ENCODE measurements at places on chromosomes 4 and X. TPM values are rescaled to one million over a fixed set of nuclear protein-coding genes. Genes with fewer than 3 reads are reported as not detected.

DNA sequence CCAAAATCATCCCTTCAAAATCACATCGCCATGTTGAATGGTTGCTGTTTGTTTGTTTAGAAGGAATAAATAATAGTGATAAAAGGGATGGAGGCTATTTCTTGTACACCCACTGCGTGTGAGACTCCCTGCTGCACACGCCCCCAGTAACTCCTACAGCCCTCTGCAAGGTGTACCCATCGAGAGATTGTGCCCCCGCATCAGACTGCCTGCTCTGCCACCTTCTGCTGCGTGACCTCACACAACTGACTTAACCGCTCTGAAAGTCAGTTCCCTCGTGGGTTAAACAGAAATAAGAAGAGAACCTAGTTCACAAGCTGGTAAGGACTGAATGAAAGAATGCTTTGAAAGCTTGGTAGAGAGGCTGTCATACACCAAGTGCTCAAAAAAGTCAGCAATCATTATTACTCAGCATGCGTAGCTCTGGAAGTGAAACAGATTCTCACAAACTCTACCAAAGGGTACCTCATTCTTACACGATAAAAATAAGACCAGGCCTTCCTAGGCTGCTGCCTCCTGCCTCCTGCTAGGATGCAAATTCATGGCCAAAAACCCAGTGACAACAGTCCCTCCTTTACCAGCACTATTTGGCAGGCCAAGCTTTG lies 147.1 kb downstream of the CPEB2 start:
- peaks cover 3% of the 10 kb centered on the region for H3K27me3 ChIP-seq
- H3K4me3 ChIP-seq, result no peak overlapping the region
- no peaks in the 10 kb centered on the region for H3K36me3 ChIP-seq
- H3K27ac ChIP-seq, result no peak overlapping the region

- H3K27ac ChIP-seq, result no peak overlapping the region
- no peaks in the 10 kb centered on the region for H3K4me1 ChIP-seq
- no peak for DNase-seq
- peaks cover 2% of the 10 kb centered on the region for H3K36me3 ChIP-seq
- H3K27me3 ChIP-seq, result no peaks in the 10 kb centered on the region
Measured at GRCh38 chr4:1591107-1591506, 93.0 kb downstream of the FAM53A start.

DNA sequence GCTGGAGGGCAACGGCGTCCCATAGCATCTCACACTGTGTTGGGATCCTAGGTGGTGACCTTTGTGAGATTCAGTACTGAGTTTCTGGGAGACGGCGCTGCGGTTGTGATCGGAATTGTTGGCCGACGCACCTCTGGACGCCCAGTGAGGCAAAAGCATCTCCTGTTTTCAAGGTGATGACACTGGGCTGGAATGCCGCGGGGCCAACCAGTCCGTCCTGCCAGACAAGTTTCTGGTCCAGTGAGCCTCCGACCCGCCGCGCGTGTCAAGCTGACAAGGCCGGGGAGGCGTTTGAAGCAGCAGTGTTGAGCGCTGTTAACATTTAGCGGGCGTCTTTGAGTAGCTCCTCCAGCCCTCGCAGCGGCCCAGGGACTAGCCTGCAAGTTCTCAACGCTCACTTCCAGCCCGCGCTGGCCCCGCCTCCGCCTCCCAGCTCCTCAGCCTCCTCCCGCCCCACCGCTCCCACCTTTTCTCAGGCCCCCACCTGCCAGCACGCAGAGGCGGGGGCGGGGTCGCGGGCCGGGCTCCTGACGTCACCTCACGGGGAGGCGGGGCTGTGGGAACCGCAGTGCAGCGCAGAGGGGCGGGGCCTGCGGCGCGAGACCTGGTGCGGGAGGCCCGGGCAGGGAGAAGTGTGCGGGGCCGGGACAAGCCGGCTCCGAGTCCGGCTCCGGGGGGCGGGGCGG lies 482 bp upstream of the CDS1 start:
- H3K36me3 ChIP-seq, result peaks cover 2% of the 10 kb centered on the region
- peak overlapping the region; percentile 72 for H3K4me3 ChIP-seq
- DNase-seq, result peak; percentile 83
- H3K27ac ChIP-seq, result no peak overlapping the region
- peaks cover 14% of the 10 kb centered on the region for H3K4me1 ChIP-seq

- H3K36me3 ChIP-seq, result peaks cover 21% of the 10 kb centered on the region
- H3K27me3 ChIP-seq, result peaks cover 1% of the 10 kb centered on the region
- H3K4me1 ChIP-seq, result peaks cover 79% of the 10 kb centered on the region
Measured at GRCh38 chr4:80076681-80077080, 3.7 kb upstream of the ANTXR2 start.

DNA sequence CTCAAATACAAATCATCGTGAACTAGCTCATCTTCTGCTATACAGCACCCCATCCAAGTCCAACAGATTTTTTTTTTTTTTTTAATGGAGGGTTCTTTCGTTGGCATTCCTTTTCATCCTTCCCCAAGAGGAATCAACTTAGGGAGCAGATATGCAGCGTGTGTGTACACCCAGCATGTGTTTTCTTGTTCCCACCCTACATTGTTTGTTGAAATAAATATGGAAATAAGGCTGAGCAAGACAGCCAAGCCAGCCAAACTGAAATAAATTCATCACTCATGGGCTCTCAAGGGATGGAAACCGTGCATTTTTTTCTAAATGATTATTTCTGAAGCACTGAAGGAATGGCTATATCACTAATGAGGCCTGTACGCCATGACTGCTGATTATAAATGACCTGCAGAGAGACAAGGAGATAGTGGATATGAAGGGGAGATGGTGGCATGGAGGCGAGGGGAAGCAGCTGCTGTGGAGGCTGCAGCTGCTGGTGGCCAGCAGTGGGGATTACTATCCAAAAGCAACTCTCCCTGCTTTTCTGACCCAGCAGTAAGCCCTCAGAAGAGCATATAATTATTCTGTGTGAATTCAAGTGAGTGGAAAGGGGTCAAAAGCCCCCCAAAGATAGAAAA lies 173.9 kb downstream of the MGST2 start:
- H3K4me3 ChIP-seq, result no peak overlapping the region
- no peak for DNase-seq
- H3K4me1 ChIP-seq, result no peaks in the 10 kb centered on the region
- H3K27me3 ChIP-seq, result peaks cover 7% of the 10 kb centered on the region
- no peaks in the 10 kb centered on the region for H3K36me3 ChIP-seq

GRCh38 chrX:38694394-38694793 lies 106.9 kb upstream of the MID1IP1 start:
- H3K4me3 ChIP-seq, result no peak overlapping the region
- H3K4me1 ChIP-seq, result no peaks in the 10 kb centered on the region
- no peaks in the 10 kb centered on the region for H3K36me3 ChIP-seq
- H3K27me3 ChIP-seq, result peaks cover 3% of the 10 kb centered on the region
- DNase-seq, result no peak

GRCh38 chr4:71559957-71560571 lies 221.2 kb downstream of the SLC4A4 start:
- no peak for DNase-seq
- H3K4me3 ChIP-seq, result no peak overlapping the region
- no peaks in the 10 kb centered on the region for H3K4me1 ChIP-seq
- H3K27me3 ChIP-seq, result no peaks in the 10 kb centered on the region

GRCh38 chrX:126770179-126770578 lies 49.4 kb upstream of the PRR32 start:
- no peaks in the 10 kb centered on the region for H3K27me3 ChIP-seq
- H3K27ac ChIP-seq, result no peak overlapping the region
- no peak for DNase-seq
- no peaks in the 10 kb centered on the region for H3K4me1 ChIP-seq

DNA sequence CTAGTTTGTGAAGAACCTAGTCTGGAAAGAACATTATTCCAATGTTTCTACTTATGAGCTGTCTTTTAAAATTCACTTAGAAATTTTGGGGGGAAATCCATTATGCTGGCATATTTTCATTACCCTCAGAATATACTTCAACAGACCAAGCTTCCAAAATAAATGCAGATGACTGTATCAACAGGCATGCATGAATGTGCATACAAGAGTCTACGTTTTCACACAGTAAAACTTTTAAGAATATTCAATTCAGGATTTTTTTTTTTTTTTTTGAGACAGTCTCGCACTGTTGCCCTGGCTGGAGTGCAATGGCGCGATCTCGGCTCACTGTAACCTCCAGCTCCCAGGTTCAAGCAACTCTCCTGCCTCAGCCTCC lies 49.7 kb downstream of the ABCG2 start:
- no peak for DNase-seq
- H3K4me3 ChIP-seq, result no peak overlapping the region
- H3K36me3 ChIP-seq, result no peaks in the 10 kb centered on the region
- H3K27ac ChIP-seq, result no peak overlapping the region
- peaks cover 1% of the 10 kb centered on the region for H3K27me3 ChIP-seq

DNA sequence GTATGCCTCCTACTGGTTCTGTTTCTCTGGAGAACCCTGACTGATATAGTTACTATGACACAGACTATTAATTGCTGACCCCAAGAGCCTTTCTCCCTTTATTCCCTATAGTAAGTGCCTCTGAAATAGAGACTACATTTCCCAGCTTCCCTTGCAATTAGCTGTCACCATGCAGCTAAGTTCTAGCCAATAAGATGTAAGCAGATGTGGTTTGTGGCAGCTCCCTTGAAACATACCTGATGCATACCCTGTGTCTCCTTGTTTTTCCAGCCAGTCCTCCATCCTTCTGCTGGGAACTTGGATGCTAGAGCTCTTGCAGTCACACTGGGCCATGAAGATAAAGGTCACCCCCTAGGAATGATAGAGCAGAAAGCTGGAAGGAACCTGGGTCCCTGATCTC lies 9.7 kb upstream of the TMEM165 start:
- no peak overlapping the region for H3K4me3 ChIP-seq
- H3K36me3 ChIP-seq, result no peaks in the 10 kb centered on the region
- H3K4me1 ChIP-seq, result peaks cover 21% of the 10 kb centered on the region
- no peak for DNase-seq
- H3K27me3 ChIP-seq, result no peaks in the 10 kb centered on the region

DNA sequence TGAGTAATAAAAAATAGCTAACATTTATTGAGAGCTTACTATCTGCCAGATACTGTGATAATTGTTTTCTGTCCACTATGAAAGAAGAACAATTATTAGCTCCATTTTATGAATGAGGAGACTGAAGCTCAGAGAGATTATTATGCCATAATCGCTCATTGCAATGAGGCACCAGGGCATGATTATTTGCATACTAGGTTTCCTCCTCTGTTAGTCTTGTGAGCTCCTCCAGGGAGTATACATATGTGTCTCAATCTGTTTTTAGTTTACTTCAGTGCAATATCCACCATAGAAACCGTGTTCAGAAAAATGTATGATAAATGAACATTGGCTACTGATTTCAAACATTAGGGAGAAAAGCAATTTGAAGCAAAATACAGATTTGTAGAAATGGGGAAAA lies 139.4 kb upstream of the OTUD4 start:
- peaks cover 11% of the 10 kb centered on the region for H3K27me3 ChIP-seq
- no peak overlapping the region for H3K4me3 ChIP-seq
- H3K4me1 ChIP-seq, result no peaks in the 10 kb centered on the region
- no peak for DNase-seq
- H3K27ac ChIP-seq, result no peak overlapping the region

DNA sequence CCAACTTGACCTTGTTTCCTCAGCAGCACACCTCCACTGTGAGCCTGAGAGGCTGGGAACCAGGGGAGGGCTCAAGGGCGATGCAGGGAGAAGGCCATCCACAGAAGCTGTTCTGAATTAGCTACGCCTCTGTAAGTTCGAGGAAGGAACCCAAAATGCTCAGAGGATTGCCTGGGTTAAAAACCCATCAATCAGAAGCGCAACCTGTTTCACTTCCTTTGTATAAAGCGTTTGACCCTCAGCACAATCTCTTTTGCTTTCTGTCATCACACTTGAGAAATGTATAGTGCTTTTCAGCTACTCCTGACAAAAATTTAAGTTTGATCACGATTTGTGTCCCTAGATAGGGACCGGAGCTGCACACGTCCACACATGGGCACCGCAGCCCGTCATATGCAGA lies 48.0 kb upstream of the MAP3K15 start:
- H3K36me3 ChIP-seq, result peaks cover 17% of the 10 kb centered on the region
- no peaks in the 10 kb centered on the region for H3K27me3 ChIP-seq
- no peak for DNase-seq
- H3K4me1 ChIP-seq, result peaks cover 30% of the 10 kb centered on the region

DNA sequence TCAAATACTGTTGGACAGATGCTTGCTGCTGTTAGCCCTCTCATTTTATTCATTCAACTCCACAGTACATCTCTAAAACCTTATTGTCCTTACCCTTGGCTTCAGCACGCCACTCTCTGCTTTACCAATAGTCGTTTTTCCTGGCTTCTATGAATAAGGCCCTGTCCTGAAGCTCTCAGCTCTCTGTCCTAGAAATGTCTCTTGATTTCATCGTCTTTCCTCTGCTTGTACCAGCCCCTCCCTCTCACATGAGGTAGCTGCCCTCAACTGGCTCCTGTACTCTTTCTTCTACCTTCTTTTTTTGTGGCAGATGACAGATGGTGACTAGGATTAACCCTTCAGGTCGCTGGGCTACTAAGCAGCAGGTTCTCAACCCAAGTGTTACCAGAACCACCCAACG lies 11.4 kb downstream of the ADGRA3 start:
- H3K4me3 ChIP-seq, result no peak overlapping the region
- H3K36me3 ChIP-seq, result peaks cover under 1% of the 10 kb centered on the region
- DNase-seq, result no peak

GRCh38 chr4:145723336-145723735 lies 43.4 kb downstream of the C4orf51 start:
- peaks cover 15% of the 10 kb centered on the region for H3K4me1 ChIP-seq
- no peak for DNase-seq
- no peaks in the 10 kb centered on the region for H3K36me3 ChIP-seq
- H3K27me3 ChIP-seq, result peaks cover 3% of the 10 kb centered on the region

DNA sequence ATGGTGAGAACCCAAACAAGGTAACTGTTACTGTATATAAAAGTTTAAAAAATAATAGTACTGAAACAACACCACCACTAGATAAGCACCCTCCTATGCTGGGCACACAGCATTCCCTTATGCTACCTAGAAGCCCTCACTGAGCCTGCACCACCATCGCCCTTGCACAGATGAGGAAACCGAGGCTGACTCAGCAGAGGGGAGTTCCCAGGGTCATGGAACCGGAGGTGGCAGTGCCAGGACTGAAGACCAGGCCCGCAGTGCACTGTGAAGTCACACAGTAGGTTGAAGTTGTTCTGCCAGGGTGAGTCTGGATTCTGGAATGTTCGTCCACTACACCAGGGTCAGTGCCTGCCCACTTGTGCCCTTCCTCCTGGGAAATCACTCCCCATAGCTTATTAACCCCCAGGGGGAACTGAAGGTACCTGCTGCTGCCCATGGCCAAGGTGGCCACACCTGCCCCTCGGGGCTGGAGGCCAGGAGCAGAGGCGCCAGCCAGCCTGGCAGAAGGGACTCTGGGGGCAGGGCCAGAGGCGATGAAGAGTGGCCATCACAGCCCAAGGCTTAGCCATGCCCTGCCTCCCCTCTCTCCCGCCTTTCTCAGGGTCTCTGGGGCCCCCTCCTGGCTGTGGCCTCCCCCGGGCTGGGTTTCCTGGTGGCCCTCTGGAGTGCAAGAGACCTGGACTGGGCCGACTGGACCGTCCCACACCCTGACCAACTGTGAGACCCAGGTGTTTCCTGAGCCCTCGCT lies 15.1 kb upstream of the ABLIM2 start:
- H3K4me1 ChIP-seq, result no peaks in the 10 kb centered on the region
- no peak overlapping the region for H3K4me3 ChIP-seq
- DNase-seq, result no peak
- H3K27me3 ChIP-seq, result peaks cover 5% of the 10 kb centered on the region
- no peaks in the 10 kb centered on the region for H3K36me3 ChIP-seq

- H3K4me3 ChIP-seq, result no peak overlapping the region
- no peaks in the 10 kb centered on the region for H3K4me1 ChIP-seq
- no peaks in the 10 kb centered on the region for H3K27me3 ChIP-seq
Measured at GRCh38 chr4:13844740-13845139, 217.2 kb upstream of the BOD1L1 start.

The SULT1B1 gene
- total RNA-seq, result 0.17 TPM

The LIN54 gene
- 26.6 TPM for total RNA-seq

The SOX3 gene
- total RNA-seq, result not detected

The FDCSP gene
- not detected for total RNA-seq

The ARSJ gene
- not detected for total RNA-seq

The PCDH11X gene
- total RNA-seq, result not detected

The SLC10A3 gene
- total RNA-seq, result 19.9 TPM

The UCHL1 gene
- 0.44 TPM for total RNA-seq

The SMPX gene
- not detected for total RNA-seq

The SRP72 gene
- 199 TPM for total RNA-seq

Data from activated T-helper 1 cell treated with anti-CD3 and anti-CD28 coated beads, Interleukin-12 subunit alpha, Interleukin-12 subunit beta, Interleukin-2, Interleukin-4 antibody, amounts not matched to agents 30 ng/mL and 10 ng/mL and 1 ng/mL, durations not matched to agents 14 hours and 24 hours and 36 hours (primary cell).